ENCODE measurements at places on chromosomes 7 and 10.

- no peak for DNase-seq
Observed at GRCh38 chr7:130793855-130794618, 60.0 kb upstream of the KLF14 start.

DNA sequence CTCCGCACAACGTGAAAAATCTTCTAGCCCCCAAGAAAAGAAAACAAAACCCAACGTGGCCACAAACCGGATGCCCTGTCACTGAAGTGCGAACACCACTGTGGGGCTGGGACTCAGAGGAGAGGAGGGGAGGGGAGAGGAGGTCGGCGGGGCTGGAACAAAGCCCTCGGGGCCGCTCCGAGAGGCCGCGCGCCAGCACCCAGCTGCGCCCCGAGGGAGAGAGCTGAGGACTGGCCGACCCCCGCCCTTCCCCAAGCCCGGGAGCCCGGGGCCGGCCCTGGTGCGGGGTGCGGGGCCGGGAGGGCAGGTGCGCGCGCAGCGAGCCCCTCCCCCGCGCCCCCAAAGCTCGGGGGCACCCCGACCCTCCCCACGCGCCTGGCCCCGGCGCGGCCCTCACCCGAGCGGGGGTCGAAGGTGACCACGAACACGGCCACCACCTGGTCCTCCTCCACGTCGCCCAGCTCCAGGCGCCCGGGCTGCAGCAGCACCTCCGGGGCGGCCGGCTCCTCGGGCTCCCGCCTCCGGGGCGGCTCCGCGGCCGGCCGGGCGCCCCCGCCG is 398 bp downstream of the DENND11 start:
- peak; percentile 45 for DNase-seq

GRCh38 chr7:138154661-138155060 is 78.4 kb downstream of the AKR1D1 start:
- DNase-seq: no peak

DNA sequence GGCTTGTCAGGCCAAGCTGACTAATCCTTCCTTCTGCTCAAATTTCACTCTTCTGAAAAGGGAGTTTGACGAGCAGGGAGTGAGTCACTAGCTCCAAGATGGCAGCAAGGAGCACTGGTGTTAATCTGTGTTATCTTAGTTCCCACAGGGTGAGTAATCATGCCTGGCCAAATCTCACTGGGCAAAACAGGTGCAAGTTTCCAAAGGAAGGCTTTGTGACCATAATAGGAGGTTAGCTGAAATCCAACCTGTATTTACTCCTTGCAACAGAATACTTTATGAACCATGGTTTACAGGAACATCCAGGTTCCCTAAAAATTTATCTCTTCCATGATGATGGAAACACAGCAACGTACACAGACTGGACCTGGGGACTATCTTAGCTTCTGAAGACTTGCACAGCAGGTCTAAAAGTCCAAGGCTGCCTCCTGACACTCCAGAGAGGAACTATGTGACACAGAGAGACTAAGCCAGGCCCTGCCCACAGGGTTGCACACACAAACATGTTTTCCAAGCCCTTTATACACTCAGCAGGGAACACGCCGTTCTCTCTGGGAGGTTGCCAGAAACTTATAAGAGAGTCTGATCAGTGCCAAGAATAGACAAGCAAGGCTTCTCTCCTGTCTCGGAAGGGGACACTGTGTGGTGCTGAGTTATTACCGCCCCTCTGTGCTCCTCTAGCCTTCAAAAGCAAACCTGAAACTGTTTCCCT is 46.3 kb downstream of the PDK4 start:
- peak; percentile 84 for DNase-seq

Measured in heart right ventricle (tissue), 16 donors.